ENCODE measurements at places on chromosomes 16 and 17.

DNA sequence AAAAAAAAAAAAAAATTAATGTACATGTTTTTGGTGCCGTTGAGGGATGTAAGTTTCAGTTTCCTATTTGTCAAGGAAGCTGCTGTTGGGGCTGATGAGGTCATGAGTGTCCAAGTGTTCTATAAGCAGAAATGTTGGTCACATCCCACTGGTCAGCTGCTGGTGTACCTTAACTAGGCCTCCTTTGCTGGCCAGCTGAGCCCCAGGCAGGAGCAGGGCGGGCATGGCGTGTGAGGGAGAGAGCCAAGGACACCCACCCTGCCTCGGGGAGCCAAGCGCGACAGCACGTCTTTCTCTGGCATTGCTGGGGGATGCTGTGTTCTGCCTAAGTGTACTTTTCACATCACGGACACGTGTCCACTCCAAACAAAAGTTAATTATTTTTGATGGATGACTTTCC lies 108.1 kb upstream of the CDC42EP4 start:
- no peak for DNase-seq

GRCh38 chr16:6682142-6682811 lies 650.4 kb upstream of the RBFOX1 start:
- DNase-seq: no peak

GRCh38 chr17:80637048-80637781 lies 92.6 kb downstream of the RPTOR start:
- DNase-seq: no peak

DNA sequence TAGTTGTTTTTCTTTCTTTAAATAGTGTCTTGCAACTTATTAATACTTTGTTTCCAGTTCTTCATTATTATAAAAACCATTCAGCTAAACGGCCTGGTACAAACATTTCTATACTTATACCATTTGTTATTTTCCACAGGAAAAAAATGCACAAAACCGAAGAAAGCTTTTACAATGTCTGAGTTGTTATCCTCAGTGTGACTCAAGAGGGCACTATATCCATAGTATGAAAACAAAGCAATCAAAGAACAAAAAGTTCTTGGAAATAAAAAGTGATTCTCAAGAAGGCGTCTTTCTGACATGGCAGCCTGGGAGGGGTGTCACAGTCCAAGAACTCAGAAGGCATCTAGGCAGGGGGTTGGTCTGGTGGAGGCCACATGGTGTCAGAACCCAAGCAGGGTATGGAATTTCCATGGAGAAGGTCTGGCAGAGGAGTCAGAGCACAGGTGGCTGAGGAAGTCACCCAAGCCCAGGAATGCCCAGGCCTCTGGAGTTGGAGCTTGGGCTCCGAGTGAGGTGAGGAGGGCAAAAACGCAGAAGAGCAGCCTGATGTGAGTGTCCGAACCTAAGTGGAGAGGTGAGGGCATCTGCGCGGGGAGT lies 70.9 kb upstream of the ATP2A3 start:
- DNase-seq: no peak

GRCh38 chr17:44804302-44805089 lies 25.6 kb downstream of the GJC1 start:
- DNase-seq: peak; percentile 60

- no peak for DNase-seq
These were observed 292.4 kb upstream of the FOXF1 start for GRCh38 chr16:86217891-86218270.

- peak; percentile 45 for DNase-seq
These were observed 11.5 kb downstream of the EPOP start for GRCh38 chr17:38663125-38663751.

- no peak for DNase-seq
These were observed 631 bp downstream of the UTP6 start for GRCh38 chr17:31900877-31901276.

DNA sequence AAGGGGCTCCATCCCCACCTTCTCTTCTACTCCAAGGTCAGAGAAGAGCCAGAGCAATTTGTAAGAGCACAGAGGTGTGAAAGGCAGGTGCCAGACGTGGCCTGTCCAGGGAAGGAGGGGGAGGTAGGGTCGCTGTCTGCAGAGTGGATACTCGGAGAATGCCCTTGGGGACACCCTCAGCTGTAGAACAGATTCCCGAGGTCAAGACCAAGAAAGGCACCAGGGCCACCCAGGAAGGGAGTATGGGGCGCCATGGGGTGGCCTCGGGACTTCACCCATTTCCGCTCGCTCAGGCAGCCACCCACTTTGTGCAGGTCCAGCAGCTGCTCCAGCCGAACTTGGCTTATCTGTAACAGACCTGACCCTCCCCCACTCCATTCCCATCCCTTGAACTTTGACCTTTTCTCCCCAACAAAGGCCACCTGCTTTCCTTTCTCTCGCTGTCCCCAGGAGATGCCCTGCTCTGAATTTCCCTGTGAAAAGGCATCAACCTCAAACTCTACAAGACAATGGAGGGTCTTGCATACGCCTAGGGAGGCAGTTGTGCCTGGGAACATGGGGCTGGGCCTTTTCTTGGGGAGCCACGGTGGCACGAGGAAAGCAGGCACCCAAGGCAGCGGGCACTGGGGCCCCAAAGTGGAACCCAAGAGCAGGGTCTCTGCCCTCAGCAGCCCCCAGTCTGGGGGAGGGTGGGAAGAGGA lies 11.3 kb upstream of the AXIN2 start:
- DNase-seq: no peak

DNA sequence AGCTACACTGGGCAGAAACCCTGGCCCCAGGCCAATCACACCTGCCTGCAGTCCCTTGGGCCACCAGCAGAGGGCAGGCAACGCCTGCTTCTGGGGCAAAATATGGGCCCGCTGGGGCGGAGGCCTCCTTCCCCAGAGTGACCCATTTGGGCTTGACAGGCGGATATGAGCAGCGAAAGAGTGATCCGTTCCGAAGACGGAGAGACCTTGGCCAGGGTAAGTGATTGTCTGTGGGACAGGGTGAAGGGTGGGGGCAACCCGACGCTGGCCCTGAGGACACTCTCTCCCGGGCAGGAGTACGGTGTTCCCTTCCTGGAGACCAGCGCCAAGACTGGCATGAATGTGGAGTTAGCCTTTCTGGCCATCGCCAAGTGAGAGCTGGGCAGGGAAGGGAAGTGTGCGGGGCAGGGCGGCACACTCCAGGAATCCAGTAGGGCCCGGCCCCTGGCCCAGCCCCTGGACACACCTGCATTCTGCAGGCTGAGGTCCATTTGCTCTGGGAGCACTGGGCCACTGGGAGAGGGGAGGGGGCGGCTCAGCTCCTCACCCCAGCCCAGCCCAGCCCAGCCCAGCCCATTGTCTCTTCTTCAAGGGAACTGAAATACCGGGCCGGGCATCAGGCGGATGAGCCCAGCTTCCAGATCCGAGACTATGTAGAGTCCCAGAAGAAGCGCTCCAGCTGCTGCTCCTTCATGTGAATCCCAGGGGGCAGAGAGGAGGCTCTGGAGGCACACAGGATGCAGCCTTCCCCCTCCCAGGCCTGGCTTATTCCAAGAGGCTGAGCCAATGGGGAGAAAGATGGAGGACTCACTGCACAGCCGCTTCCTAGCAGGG lies 3.5 kb upstream of the NHERF1 start:
- peak; percentile 87 for DNase-seq

GRCh38 chr17:19348806-19349205 lies 13.7 kb downstream of the B9D1 start:
- DNase-seq: no peak

DNA sequence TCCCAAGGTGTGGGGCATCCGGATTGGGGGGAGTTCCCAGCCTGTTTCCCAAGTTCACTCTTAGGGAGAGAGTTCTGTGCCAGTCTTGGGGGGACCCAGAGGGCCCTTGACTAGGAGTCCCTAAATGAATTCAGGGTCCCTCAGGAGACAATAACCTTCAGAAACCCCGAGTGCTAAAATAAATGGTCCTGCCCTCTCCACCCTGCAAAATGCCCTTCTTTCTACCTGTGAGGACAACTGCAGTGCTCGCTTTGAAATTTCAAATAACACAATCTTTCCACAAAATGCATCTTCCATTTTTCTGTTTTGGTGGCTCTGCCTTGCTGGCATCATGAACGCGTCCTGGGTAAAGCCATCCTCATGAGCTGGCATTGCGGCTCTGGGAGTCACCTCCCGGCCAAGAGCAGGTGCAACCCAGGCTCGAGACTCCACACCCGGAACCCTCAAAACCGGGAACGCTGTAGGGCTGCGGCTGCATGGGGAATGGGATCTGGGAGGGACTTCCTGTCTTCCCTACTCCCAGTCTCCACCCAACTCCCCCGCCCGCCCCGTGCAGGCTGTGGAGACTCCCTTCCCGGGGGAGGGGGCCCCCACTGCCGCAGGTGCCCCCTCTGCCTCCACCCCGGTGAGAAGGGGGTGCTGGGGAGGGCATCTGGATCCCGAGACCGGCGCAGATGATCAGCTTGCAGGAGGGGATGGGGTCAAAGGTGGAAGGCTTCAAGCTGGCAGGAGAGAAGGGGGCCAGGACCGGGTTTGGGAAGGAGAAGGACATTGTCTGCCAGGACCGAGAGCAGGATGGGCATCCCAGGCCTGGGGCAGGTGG lies at the start of gene ZNF205:
TSS of gene ZNF205 (plus strand) at position 529 of the 823 bp plus-strand sequence. CDS start 845 bp downstream, outside the sequence.
- DNase-seq: peak; percentile 79

DNA sequence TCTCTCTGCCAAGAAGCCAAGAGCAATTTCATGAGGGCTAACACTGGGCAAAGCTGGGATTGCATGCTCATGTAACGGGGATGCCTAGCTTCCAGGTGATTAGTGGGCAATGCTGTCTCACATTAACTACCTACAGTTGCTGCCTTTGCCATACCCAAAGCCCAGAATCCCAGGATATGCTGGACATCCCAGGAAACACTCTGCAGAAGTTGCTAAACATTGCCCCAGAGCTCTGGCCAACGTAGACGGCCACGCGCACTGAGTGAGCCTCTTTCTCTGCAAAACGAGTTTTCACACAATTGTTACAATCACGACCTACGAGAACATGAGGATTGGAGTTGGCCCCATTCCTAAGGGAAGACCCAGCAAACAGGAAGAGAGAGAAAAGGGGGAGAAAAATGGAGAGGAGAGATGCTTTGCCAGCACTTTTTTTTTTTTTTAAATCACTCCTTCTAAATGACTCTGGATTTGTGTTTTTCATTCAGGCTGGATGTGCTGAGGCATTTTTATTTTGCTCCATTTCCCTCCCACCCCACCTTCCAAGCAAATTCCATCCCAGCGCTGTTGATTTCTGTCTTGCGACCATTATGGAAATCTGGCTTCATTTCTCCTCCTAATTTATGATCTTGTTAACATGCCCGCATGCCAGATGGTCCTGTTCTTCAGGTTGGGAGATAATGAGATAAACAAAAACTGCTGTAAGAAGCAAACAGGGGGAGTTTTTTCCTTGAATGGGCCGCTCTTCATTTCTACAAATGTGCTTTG lies 112.8 kb upstream of the DNAH9 start:
- no peak for DNase-seq

DNA sequence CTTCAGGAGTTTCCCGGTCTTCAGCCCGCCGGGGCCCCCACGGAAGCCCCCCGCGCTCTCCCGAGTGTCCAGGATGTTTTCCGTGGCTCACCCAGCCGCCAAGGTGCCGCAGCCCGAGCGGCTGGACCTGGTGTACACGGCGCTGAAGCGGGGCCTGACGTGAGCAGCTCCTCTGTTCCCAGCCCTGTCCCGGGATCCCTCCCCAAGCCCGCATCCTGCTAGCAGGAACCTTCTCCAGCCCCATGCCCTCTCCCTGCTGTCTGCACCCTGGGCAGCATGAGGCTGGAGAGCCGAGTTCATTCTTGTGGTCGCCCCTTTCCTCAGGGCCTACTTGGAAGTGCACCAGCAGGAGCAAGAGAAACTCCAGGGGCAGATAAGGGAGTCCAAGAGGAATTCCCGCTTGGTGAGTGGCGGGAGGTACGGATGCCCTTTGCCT lies 10.1 kb downstream of the RIPOR1 start:
- DNase-seq: no peak

DNA sequence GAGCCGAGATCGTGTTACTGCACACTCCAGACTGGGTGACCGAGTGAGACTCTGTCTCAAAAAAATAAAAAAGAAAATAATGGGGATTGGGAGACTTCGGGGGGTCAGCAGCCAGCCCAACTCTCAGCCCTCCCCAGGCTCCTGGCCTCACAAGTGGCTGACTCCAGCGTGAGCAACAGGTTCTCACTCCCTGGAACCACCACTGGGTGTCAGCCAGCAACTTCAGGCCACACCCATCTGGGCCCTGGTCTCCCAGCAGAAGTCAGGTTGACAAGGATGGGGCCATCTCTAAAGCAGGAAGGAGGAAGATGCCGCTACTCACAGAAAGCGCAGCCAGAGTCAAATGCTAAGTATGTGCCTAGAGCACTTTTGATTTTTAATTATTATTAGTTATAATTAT lies 139.4 kb downstream of the C16orf78 start:
- DNase-seq: no peak
